ENCODE measurements at places on chromosomes 3 and 15.
A peak's percentile ranks its signal among the peaks of the same experiment; 100 is the strongest.

GRCh38 chr3:55721716-55722484 is 234.8 kb upstream of the WNT5A start:
- DNase-seq = peak; percentile 6

- no peak for DNase-seq
These were observed 128.3 kb upstream of the GADL1 start for GRCh38 chr3:31022716-31023115.

- no peak for DNase-seq
These were observed 2.7 kb downstream of the RPL22L1 start for GRCh38 chr3:170867143-170867937.

- no peak for DNase-seq
These were observed 882 bp downstream of the CADM2 start for GRCh38 chr3:84959470-84960271.

DNA sequence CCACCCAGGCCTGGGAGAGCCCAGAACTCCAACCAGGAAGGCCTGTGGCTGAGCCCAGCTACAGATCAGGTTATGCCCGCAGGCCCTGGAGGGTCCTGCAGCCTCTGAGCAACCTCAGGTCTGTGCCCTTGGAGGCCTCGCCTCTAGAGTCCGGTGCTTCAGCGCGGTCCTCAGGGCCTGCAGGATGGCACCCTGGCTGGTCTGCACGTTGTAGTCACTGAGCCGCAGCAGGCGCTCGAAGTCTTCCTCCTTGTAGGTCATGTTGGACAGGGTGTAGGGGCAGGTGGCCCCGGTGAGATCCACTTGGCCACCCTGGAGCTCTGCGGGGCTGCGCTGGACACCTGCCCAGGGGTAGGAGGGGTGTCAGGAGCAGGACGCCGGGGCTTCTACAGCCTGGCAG is 25.8 kb downstream of the PLA2G4D start:
- DNase-seq = no peak

GRCh38 chr3:159765860-159766294 is 222.8 kb upstream of the IL12A start:
- DNase-seq = peak; percentile 96

- DNase-seq = no peak
These were observed 184.5 kb upstream of the ATP11B start for GRCh38 chr3:182608832-182609231.

- DNase-seq = peak; percentile 38
These were observed 716 bp downstream of the SMC4 start for GRCh38 chr3:160400030-160400701.

DNA sequence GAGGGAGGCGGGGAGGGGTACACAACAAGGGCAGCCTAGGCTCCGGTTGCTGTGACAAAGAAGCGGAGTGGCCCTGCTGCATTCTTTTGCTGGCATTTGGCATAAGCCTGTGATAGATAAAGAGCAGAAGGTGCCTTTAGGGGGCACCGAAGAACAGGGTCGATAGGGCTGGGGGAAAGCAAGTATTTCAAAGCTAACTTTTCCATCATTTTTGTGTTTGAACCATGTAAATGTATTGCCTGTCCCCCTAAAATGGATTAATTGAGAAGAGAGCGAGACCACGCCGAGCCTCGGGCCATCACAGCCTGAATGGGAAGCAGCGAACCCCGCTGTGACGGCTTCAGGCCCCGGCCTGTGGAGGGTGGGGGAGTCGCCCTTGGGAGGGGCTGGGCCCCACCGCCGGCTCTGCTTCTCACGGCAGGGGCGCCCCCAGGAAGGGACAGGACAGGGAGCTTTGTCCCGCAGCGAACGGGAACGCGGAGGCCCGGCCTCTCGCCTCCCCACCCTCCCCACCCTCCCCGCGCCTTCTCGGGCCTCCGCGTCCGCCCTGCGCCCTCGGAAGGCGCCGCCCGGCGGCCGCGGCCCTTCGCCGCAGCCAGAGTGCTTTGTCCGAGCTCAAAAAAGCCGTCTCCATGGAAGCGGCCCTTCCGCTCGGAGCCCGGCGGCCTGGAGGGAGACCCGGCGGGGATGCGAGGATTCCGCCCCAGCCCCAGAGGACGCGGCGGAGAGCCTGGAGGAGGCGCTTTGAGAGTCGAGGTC is 32.4 kb upstream of the ALDH1L1 start:
- peak; percentile 82 for DNase-seq

- no peak for DNase-seq
These were observed 170.5 kb upstream of the TGFBR2 start for GRCh38 chr3:30435861-30436331.

- DNase-seq = no peak
These were observed 2.6 kb upstream of the PYGO1 start for GRCh38 chr15:55590788-55591187.

GRCh38 chr15:69082554-69082953 is 68.1 kb downstream of the NOX5 start:
- DNase-seq = no peak

- no peak for DNase-seq
These were observed 236.6 kb downstream of the KCNH8 start for GRCh38 chr3:19384868-19385267.

DNA sequence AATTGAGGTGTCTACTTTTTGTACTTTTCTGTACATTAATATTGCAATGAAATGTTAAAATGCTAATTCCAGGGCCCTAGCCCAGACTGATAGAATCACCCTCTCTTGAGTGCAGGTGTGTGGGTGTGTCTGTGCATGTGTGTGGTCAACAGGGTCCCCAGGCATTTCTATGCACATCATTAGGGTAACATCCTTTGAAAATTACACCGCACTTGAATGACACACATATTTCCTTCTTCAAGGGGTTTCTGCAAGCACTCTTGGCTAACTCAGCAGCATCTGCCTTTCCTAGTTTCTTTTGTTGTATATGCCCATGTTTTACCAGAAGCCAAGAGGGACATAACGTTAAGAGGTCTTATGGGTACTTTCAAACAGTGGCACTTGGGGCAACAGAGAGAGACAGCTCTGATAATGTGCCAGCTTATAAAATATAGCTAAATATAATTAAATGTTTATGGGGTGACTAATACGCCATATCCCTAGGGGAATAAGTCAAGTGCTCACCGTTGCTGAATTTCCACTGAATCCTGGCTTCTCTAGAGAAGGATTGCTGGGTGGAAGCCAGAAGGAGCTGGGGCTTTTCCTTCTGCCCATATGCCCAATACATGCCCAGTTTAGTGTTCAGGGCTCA is 54.5 kb upstream of the LRIG1 start:
- no peak for DNase-seq

GRCh38 chr3:141258973-141259372 is 27.3 kb downstream of the PXYLP1 start:
- no peak for DNase-seq

DNA sequence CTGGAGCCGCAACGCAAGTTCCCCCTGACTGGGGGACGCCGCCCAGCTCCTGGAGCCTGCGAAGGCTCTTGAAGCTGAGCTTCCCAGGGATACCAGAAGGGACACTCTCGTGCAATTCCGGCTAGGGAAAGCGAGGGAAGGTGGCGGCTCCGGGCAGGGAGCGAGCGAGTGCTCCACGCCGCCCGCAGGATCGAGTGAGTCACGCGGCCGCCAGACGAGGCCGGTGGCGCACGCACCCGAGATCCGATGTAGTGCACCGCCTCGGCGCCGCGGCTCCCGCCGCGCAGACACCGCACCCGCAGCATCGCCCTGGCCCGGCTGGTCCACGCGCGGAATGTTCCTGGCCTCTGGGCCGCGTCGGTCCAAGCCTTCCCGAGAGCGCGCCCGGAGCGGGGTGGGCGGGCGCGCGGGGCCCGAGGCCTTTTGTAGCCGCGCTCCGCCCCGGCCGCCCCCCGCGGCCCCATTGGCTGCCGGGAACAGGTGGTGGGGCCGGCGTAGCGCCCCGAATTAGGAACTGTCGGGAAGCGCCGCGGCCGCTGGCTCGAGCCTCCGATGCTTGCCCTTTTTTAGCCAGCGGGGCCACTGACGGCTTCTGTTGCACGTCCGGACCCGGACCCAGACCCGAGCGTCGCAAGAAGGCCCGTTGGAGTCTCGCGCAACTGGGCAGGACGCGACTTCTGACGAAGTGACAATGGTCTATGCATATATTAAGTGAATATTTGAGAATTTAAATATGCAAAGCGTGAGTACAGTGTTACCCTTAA is at the start of gene GATM:
Gene GATM, minus strand, starts transcription at position 396 of the 764 bp plus-strand sequence. Its CDS starts 91 bp downstream, at position 305.
- peak; percentile 29 for DNase-seq

DNA sequence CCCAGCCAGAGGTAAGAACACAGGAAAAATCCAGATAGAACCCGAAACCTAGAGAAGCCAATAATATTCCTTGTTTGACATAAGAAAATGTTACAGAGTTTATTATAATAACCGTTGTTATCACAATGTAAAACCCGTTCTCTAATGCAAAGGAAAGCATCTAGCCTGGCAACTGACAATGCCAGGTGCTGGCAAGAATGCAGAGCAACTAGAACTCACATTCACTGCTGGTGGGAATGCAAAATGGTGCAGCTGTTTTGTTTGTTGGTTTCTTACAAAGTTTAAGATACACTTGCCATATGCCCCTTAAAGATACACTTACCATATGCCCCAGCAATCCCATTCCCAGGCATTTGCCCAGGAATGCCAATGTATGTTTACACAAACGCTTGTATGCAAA is 23.4 kb downstream of the VPS39 start:
- no peak for DNase-seq

- no peak for DNase-seq
These were observed 13.3 kb upstream of the DRD3 start for GRCh38 chr3:114192136-114192535.

DNA sequence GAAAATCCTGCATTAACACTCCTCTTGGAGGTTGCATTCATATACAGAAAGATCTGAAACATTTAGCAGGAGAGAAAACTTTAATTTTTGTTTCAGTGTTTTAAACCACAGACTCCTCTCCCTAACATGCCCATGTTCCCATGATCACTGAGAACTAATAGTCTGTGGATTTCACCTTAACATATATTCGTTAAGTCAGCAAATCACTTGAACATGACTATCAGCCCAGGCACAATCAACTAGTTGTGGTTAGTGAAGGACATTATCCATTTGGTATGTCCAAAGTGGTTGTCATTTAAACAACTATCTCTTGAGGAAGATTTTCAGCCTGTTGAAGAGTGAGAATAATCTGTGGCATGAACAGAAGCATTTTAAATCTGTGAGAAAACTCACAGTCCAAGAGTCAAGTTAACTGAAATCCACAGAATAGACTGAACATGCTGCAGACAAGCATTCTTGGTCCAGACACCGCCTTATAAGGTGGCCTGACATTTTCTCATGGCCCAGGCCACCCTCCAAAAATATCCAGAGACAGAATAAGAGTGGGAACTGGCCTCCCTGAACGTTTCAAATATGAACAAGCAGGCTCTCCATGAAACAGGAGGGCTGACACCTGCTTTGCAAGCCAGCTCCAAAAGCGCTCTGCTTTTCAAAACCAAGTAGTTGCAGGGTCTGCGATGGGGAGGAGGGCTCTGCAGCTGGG is 39.9 kb upstream of the ADCY5 start:
- DNase-seq = no peak

GRCh38 chr3:197734667-197735318 is 1.9 kb downstream of the RUBCN start:
- no peak for DNase-seq

GRCh38 chr3:124935794-124936542 is 1.4 kb upstream of the MUC13 start:
- no peak for DNase-seq

DNA sequence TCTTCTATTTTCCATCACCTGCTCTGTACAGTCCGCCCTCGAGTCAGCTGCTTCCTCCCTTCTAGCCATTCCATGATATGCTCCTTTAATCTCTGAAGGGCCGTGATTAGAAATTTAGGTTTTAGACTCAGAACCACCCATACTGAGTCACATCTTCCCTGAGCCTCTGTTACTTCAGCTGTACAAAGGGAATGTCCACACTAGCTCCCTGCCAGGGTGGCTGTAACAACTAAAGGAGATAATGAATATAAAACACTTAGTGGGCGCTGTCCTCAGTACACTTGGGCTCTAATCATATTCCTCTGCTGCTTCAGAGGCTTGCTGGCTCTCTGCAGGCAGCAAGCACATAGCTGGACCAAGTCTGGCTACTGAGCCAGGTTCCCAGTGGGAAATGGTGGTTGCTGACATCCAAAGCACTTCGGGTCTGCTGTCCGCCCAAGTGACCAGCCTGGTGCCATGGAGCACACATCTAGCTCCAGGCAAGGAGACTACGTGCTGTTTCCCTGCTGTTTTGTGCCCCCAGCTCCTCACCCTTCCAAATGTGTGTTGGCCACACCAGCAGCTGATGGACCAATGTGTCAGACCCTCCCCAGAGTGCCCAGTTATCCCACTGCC is 901 bp upstream of the CHST14 start:
- DNase-seq = no peak

GRCh38 chr3:35737527-35737926 is 98.2 kb downstream of the ARPP21 start:
- DNase-seq = no peak

GRCh38 chr15:96421178-96421601 is 90.7 kb downstream of the NR2F2 start:
- no peak for DNase-seq

DNA sequence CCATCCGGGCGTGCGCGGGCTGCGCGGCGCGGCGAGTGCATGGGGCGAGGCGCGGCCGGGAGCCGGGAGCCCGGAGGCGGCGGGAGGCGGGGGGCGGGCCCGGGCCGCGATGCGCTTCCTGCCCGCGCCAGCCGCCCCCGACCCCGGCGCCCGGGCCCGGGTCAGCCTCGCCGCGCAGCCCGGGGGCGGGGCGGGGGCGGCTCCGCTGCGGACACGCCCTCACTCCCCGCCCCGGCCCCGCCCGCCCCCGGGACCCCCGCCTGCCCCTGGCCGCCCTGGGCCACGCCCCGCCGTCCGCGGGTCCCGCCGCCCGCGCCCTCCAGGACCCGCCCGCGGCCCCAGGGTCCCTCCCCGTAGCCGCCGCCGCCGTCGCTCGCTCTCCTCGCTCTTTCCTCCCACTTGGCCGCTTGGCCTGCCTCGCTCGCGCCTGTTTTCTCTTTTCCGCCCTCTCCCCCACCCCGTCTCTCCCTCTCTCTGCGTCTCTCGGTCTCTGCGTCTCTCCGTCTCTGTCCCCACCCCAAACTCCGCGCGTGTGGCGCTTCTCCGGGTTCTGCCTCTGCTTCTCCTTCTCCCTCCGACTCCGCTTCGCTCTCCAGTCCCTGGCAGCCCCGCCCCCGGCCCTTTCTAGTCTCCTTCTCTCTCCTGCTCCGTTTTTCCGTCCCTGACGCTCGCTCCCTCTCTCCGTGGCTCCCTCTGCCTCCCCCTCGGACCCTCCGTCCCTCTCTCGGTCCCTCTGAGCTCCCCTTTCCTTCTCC is at the start of gene PLXND1:
Gene PLXND1, minus strand, starts transcription at position 41 of the 755 bp plus-strand sequence. Its CDS starts 37 bp downstream, at position 4.
- peak; percentile 94 for DNase-seq

GRCh38 chr3:16927485-16927884 is 42.7 kb downstream of the PLCL2 start:
- no peak for DNase-seq

DNA sequence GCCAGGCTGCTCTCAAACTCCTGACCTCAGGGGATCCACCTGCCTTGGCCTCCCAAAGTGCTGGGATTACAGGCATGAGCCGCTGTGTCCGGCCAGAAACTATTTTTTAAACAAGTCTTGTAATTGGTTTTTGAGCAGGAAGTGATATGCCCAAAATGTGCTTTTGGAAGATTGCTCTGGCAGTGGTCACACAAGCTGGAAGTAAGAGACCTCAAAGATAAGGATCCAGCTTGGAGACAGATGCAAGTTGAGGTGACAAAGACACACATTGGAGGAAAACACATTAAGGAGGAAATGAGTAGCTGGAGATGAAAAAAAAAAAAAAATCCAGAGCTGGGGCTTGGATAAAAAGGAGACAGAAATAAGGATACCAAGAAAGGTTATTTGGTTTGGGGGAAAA is 6.3 kb downstream of the TM4SF18 start:
- DNase-seq = no peak

GRCh38 chr15:24772686-24773373 is 97.3 kb downstream of the NPAP1 start:
- DNase-seq = no peak

Measured in NCI-H1417 (cell line).